ENCODE measurements at places on chromosomes 2 and 18. TPM values are rescaled to one million over a fixed set of nuclear protein-coding genes. Genes with fewer than 3 reads are reported as not detected.

GRCh38 chr18:79356435-79356834 lies 39.3 kb upstream of the NFATC1 start:
- DNase-seq = no peak

DNA sequence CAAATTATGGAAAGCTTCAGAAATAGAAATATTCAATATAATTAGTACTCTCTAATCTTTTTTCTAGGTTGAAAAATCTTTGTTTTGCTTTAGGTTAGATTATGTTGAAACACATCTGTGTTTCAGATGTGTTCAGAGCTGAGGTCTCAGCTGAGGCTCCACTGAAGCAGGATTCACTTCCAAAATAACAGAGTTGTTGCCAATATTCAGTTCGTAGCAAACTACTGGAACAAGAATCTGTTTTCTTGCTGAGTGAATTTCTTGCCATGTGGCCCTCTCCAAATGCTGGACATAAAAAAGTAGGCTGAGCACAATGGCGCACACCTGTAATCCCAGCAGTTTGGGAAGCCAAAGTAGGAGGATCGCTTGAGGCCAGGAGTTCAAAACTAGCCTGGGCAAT lies 8.7 kb downstream of the PHOSPHO2 start:
- DNase-seq = no peak

DNA sequence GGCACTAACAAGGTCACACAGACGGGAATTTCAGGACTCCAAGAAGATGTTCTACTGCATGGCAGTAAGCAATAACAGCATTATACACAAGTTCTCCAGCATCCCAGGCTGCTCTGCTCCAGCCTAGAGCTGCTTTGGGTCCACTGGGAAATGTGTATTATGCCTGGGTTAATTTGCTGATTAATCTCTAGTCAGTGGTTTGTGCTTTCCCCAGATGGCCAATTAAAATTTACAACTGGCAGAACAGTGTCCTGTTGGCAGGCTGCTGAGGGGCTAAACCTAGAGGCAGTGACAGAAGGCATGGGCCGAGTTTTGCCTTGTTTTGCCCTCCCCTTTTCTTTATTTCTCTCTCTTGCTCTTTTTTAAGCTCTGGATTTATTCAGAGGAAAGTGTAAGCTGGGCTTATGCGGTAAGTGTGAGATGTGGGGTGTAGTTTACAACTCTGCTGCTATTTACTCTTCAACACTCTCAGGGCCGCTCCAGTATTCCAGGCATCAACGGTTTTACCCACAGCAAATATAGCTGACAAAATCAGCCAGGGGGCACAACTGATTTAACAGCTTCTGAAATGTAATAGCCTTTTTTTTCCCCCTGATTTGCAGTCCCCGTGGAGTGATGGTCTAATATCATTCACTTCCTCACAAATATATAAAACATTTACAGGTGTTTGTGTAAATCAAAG lies 348.0 kb downstream of the GPD2 start:
- no peak for DNase-seq

DNA sequence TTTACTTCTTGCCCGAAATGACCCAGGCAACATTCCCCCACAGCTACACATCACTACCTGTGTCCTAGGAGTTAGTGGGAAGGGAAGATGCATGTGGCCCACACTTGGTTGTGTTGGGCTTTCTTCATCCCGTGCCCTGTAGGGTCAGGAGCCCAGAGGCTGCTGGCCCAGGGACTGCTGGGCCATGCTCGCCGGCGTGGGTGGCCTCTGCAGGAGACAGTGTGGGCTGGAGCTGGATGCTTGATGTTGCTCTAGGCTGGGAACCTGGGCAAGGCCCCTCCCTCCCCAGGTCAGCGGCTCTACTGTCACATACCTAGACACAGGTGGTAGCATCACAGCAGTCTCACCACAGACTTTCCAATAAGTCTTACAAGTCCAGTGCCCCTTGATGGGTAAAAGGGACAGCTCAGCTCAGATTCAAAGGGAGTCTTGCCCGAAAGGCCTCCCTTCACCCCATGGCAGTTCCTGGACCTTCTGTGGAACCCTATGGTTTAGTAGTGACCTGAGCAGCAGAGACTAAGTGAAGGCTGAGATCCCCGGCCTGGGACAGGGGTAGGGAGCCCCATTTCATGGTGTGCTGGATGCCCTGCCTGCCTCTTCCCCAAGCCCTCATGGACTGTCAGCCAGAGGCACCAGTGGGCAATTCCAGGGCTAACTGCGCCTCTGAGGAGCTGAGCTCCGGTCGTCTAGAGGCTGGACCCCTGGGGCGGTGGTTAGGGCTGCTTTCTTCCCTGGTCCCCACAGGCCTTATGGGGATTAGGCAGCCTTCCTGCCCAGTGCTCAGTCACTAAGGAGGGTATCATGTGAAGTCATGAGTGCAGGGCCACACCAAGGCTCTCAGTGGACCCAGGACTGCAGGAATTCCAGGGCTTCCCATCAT lies 45.4 kb upstream of the FAHD2A start:
- no peak for DNase-seq

GRCh38 chr18:31684279-31685096 lies at the start of gene B4GALT6:
TSS of gene B4GALT6 (minus strand) at chr18:31684581. CDS start at chr18:31684426, 155 bp downstream.
- peak; percentile 25 for DNase-seq

- DNase-seq = no peak
These were observed 67.2 kb upstream of the ID2 start for GRCh38 chr2:8614646-8615045.

DNA sequence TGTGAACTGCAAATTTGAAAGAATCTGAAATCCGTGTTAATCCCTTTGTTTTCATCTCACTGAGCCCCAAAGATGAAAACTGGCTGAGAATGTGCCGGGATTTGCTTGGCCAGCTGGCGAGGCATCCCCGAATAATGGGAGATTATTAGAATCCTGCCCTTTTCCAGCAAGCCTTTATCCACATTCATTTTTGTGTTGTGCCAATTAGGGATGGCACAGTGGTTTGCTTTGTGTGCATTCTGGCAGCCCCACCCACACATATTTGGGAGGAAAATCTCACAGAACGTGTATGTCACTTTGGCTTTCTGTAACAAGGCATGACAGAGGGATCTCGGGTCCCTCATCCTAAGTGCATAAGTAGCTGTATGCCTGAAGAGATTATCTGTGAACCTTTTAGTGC lies 405.8 kb upstream of the FAM98A start:
- DNase-seq = no peak

GRCh38 chr18:41721103-41721790 lies 233.8 kb upstream of the PIK3C3 start:
- DNase-seq = no peak

DNA sequence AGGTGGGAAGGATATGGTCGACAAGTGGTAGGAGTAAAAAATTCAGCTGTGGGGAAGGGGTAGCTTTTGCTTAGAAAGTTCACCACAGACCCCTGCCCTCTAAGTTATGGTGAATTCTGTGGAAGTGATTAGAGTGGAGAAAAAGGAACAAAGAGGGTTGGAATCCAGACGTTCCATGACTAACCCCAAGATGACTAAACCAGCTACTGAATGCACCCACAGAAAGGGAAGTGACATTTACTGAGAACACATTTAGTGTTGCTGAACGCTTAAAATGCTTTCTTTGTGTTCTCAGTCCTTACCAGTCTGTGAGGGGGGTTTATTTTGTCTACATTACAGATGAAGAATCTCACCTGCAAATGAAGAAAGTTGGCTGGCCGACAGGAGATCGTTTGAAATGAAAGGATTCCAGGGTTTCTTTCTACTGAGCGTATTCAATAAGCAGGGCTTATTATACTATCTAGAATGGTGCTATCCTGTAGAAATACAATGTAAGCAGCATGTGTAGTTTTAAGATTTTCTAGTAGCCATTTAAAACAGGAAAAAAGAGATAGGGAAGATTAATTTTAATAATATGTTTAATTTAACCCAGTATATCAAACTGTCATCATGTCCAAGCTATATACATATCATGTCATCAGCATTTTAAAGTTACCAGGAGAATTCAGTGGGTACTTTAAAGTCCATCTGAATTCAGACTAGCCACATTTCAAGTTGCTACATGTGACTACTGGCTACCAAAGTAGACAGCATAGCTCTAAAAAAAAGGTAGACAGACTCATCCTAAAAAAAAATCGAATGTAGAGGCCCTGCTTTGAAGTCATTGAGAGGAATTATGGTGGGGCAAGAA lies 60.1 kb downstream of the LIMS1 start:
- DNase-seq = no peak

- DNase-seq = no peak
These were observed 124.1 kb downstream of the FMNL2 start for GRCh38 chr2:152459091-152459490.

DNA sequence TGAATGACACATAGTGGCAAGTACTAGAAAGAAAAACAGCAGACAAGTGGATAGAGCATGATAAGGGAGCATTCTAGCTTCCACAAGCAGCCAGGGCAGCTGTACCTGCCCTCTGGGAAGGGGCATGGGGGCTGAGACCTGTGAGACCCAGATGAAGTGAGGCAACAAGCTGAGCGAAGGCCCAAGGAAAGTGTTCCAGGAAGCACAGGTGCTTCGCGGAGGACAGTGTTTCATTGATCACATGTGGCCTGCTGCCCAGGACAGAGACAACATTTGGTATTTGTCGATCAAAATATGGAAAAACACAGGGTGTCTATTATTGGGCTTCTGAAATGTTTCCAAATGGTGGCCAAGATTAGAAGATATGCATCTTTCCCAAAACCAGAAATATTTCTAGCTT lies 149.1 kb downstream of the ZNF516 start:
- DNase-seq = no peak

GRCh38 chr2:230842473-230842872 lies 22.3 kb upstream of the ITM2C start:
- no peak for DNase-seq

GRCh38 chr2:30514134-30514847 lies 67.2 kb downstream of the LCLAT1 start:
- DNase-seq = peak; percentile 51

DNA sequence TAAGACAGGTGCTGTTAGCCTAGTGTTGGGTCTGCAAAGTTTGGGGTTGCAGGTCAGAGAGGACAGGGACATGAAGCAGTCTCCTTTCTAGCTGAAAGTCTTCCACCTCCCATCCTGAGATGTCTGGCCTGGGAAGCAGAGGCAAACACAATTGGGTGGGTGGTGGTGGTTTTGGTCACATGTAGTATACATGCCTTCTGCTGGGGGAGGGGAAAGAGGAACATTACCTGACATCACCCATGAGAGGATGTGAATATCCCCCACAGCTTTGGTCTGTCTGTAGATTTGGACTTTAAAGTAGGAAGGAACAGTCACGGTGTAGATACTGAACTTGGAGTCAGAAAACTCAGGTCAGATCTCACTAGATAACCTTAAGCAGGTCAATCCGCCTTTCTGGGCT lies 4.6 kb upstream of the DNAJC5G start:
- no peak for DNase-seq

DNA sequence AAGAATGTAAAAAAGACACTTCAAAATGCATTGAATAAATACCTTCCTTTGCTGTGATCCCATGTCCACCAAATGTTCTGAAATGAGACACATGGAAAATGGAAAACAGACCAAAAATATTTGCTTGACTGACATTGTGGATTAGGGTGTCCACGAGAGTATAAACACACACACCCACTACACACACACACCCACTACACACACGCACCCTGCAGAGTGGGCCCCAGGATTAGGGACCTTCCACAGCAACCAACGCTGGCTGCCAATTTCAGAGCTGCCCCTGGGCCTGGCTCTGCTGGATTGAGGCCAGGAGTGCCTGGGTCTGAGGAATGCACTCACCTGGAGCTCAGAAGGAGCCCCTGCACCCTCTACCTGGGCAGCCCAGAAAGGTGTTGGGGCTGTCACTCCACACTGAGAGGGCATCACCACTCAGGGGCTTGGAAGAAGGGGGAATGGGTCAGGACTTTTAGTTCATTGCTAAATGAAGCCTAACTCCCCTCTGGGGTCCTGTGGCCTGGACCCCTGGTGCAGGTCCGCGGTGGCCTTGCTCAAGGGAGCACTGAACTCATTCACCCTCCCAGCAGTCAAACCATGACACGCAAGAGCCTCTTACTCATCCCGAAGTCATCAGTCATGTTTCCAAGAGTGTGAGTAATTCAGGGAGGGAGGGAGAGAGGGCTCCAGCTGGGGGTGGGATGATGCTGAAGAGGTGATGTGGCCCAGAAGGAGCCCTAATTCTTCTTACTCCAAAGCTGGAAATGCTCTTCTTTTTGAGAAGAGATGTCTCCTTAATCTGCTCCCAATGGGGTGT lies 50.2 kb upstream of the PLB1 start:
- peak; percentile 77 for DNase-seq

DNA sequence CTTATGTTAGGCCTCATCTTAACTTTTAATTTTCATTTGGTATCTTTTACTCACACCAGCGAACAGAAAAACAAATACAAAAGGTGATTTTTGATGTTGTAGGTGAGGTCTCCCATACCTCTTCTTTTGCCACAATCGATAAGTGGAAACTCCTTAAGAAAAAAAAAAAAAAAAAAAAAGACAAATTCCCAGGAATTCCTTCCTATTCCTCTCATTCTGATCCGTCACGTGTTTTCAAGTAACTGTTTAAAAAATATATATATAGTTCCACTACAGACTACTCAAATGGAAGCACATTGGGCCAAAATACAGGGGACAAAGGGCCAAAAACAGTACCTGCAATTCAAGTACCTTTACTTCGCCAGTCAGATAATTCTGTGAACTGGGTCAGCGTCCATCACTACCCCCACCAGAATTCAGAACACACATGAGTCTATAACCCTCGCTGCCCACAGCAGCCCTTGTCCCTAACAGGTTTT lies 16.5 kb downstream of the NMUR1 start:
- no peak for DNase-seq

- DNase-seq = no peak
These were observed 163.6 kb downstream of the MREG start for GRCh38 chr2:215849771-215850170.

DNA sequence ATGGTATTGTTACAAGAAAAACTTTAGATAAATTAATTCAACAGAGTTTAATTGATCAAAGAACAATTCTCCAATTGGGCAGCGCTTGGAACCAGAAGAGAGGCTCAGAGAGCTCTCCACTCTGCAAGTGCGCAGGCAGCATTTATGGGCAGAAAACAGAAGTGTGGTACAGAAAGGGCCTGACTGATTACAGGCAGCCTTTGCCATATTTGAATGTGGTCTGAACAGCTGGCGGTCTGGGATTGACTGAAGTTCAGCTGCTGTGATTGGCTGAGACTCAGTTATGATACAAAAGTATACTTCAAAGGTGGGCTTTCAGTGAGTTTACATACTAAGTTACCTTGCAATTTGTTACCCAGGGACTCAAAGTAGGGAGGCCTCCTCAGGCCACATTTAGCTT lies 301.3 kb upstream of the ID2 start:
- no peak for DNase-seq

The CREG2 gene
- total RNA-seq = not detected

The HAAO gene
- total RNA-seq = 4.2 TPM

The WDR7 gene
- 42.0 TPM for total RNA-seq

The UBXN4 gene
- 83.6 TPM for total RNA-seq

The EN1 gene
- not detected for total RNA-seq

The COL6A3 gene
- 168 TPM for total RNA-seq

The RTP5 gene
- not detected for total RNA-seq

The AMER3 gene
- not detected for total RNA-seq

The MSTN gene
- 0.27 TPM for total RNA-seq

The SP9 gene
- not detected for total RNA-seq

The CYP1B1 gene
- 10.4 TPM for total RNA-seq

The LYG1 gene
- total RNA-seq = 0.40 TPM

The MAP3K20 gene
- total RNA-seq = 24.1 TPM

The NEU4 gene
- total RNA-seq = 1.1 TPM
